ENCODE measurements at places on chromosomes 4 and X.

GRCh38 chr4:94936854-94937253 lies 179.1 kb downstream of the BMPR1B start:
- no peak for DNase-seq

- DNase-seq = no peak
These were observed 71.8 kb downstream of the FUNDC1 start for GRCh38 chrX:44470816-44471215.

DNA sequence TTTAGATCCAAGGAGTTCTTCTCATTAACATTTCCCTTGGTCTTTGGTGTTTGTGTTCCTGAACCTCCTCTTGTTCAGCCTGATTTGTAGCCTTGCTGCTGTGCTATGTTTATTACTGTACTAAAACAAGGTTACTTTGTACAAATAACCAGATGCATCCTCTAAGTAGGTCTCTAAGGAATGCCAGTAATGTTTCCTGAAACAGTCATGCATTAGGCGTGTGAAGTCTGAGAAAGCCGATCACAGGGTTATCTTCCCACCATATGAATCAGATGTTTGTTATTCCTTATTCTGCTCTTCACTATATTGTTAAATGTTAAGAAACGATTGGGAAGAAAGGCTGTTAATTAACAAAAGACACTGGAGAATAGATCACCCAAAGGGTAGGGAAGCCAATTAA lies 66.9 kb downstream of the GALNTL6 start:
- DNase-seq = no peak

DNA sequence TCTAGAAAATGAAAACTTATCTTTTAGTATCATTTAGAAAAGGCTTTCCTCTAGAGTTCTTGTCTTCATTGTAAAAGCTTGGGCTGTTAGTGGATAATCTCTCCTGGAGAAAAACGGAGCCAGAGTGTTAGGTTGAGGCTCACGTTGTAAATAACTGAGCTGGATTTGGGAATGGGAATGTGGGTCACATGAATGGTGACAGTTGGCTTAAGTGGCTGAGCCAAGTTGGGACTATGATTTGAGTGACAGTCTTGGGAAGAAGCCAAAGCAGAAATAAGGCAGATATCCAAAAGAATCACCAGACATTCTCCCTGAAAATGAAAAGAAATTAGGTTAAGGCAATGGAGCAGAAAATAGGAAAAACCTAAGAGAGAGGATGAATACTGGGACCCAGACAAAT lies 33.6 kb upstream of the PDGFC start:
- no peak for DNase-seq

DNA sequence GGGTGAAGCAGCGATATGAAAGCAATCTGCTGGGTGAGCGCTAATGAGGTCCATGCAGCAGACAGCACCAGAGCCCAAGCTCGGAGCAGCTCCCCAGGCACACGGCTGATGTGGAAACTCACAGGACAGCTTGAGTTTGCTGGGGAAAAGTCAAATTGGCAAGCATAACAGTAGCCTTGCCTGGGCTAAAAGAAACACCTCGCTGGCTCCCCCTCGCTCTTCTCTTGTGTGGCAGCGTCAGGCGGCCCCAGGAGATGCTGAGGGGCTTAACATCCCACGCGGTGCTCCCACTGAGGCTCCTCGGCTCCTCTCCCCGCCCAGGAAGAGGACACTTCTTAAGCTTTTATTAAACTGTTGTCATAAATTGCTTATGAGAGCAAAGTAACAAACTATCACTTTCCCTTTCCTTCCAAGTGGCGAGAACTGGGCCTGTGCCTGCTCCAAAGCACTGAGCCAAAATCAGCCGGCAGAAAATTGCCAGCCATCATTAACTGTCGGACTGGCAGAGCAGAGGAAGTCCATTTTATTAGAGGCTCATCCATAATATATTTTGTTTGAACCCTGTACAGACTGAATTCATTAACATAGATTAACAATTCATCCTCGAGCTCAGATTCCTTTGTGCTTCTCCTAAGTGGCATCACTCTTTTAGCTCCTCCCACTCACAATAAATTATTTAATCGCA lies 111.4 kb downstream of the TSPAN5 start:
- DNase-seq = no peak

- no peak for DNase-seq
These were observed 86.3 kb upstream of the CITED1 start for GRCh38 chrX:72392042-72392441.

- DNase-seq = no peak
These were observed 13.8 kb downstream of the TENM3 start for GRCh38 chr4:182257016-182257415.

DNA sequence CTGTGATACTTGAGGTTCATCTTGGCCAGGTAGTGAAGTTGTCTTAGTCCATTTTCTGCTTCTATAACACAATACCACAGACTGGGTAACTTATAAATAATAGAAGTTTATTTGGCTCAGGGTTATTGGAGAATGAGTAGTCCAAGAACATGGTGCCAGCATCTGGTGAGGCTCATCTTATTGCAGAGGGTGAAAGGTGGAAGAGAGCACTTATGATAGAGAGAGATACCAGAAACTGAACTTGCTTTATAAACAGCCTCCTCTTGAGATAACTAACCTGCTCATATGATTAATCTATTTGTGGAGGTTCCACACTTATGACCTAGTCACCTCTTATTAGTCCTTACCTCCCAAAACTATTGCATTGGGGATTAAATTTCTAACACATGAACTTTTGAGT lies 1.6 kb downstream of the C4orf51 start:
- no peak for DNase-seq

- DNase-seq = no peak
These were observed 89.1 kb downstream of the RAPGEF2 start for GRCh38 chr4:159191989-159192388.

- peak; percentile 36 for DNase-seq
These were observed 146.0 kb upstream of the CPEB2 start for GRCh38 chr4:14856062-14856933.

GRCh38 chr4:106096454-106096853 lies 201.2 kb downstream of the NPNT start:
- no peak for DNase-seq

- no peak for DNase-seq
These were observed 100.3 kb upstream of the PDE5A start for GRCh38 chr4:119728692-119729593.

DNA sequence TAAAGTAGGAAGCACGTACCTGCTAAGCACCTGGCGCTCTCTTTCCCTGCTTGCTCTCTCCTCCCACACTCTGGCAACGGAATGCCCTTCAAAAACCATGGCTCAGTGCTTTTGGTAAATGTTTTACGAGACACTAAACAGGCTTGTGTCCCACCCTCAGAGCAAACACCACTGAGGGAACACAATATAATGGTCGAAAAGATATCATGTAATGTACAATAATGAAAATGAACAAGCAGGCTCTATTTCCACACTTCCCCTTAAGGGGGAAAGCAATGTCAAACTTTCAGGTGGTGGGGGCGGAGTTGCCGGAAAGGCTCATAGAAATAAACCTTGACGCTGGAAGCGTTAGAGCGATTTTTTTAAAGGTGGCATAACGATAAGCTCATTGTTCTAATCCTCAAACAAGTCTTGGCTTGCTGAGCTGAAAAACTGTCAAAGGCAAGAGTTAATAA lies 115.1 kb downstream of the RBM47 start:
- DNase-seq = no peak

- no peak for DNase-seq
These were observed 46.2 kb downstream of the NEK1 start for GRCh38 chr4:169566021-169566818.

GRCh38 chr4:40976343-40976742 lies 226.6 kb downstream of the NSUN7 start:
- no peak for DNase-seq

- no peak for DNase-seq
These were observed 1537.8 kb upstream of the PABPC4L start for GRCh38 chr4:135739354-135739753.

DNA sequence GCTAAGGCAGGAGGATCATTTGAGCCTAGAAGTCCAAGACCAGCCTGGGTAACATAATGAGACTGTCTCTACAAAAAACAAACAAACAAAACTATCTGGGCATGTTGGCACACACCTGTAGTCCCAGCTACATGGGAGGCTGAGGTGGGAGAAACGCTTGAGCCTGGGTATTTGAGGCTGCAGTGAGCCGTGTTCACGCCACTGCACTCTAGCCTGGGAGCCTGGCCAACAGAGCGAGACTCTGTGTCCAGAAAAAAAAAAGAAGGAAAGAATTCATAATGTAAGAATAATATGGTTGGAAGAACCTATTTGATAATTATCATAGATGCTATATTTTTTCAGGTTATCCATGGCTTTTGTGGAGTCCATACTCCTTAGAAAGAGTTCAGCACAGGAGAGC lies 26.0 kb upstream of the DCHS2 start:
- DNase-seq = no peak

- DNase-seq = no peak
These were observed 70.8 kb downstream of the PTPN13 start for GRCh38 chr4:86664959-86665358.

GRCh38 chr4:179165000-179165738 lies 1722.9 kb upstream of the AGA start:
- no peak for DNase-seq

GRCh38 chr4:82373486-82373815 lies 340 bp downstream of the HNRNPD start:
- DNase-seq = no peak

DNA sequence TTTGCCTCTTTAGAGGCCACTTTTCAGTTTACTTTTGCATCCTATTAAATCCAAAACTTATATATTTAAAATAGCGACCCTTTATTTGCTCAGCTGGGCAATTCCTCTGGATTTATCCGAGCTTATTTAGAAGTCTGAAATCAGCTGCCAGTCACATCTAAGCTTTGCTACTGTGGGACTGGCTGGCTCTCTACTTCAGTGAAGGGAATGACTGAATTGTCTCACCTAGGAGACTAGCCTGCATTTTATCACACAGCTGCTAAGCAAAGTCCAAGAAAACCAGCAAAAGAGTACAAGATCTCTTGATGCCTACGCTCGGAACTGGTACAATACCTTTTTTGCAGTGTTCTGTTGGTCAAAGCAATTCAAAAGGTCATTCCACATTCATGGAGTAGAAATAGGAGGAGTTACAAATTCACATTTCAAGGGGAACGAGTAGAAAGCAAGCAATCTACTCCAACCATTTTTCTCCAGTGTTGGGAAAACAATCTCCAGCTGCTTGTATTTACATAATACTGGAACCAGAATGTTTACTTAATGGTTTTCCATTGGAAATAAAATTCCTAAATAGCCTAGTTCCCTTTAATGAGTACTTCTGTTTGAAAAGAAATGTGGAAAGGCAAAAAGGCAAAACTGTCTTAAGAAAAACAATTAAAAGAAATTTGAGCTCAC lies 160.2 kb downstream of the MAGEB5 start:
- no peak for DNase-seq

GRCh38 chr4:40734497-40734896 lies 15.3 kb upstream of the NSUN7 start:
- DNase-seq = no peak

DNA sequence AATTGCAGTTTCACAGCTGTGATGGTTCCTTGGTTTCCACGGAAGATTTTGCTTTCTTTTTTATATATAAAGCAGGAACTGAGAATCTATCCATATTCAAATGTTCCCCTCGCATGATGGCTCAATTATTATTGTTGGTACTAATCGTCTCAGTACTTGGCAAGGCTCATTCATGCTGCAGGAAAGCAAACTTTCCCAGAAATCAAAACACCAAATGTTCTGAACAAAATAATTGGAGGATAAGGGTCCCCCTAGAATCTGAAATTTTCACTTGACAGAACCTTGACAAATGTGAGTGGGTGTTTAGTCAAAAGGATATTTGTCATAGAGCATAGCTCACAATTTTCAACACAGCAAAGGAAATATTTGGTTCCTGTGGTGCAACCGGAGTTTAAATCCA lies 1598.6 kb upstream of the PCDH7 start:
- no peak for DNase-seq

DNA sequence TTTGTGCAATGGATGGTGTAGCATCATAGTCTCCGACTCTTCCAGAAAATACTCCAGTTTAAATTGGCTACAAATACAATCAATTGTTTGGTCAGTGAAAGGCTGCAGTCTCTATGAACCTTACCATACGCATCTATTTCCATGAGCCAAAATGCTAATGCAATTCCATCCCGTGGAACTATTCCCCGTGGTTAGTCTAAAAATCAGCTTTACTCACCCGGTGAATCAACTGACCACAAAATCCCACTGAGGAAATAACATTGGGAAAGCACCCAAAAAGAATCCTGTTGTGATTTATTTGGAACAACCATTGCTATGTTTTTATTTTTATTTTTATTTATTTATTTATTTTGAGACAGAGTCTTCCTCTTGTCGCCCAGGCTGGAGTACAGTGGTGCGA lies 87.1 kb downstream of the DHX15 start:
- DNase-seq = no peak

- DNase-seq = no peak
These were observed 71.5 kb downstream of the IRF2 start for GRCh38 chr4:184402740-184403383.

DNA sequence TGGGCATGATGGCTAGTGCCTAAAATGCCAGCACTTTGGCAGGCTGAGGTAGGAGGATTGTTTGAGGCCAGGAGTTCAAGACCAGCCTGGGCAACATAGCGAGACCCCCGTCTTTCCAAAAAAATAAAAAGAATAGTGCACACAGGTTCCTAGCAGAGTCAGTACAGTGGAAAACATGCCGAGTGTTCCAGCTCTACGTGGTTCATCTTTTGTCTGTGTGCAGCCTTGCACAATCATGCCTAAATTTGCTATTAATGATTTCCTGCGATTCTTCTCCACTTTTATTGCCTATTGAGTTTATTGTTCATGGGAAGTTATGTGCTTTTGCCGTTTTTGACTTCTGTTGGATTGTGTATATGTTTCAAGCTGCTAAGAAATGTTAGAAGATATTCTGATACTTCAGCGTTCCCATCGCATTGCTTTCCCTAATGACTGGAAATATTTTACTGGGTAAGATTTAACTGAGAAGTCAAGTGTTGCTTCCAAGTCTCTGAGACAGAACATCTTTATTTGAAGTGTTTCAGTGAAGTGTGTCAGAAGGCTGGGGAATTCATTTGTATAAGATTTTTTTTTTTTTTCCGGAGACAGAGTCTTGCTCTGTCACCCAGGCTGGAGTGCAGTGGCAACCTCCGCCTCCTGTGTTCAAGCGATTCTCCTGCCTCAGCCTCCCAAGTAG lies 11.3 kb downstream of the DOCK11 start:
- DNase-seq = no peak

DNA sequence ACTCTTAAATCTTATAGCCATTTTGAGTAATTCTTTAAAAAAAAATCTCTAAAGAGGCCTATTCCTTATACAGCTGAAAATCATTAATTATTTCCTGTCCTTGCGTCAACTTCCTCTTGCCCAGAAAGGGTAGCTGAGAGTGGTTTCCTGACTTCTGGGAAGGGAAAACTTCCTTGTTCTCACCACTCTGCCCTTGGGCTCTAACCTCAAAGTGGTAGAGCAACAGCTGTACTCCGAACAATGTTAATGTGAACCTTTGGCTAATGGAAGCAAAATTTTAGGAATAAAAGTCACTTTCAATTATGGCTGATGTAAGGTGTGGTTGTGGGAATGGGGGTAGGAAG lies 15.3 kb downstream of the KLHL2 start:
- DNase-seq = no peak

- no peak for DNase-seq
These were observed 86.9 kb downstream of the MBNL3 start for GRCh38 chrX:132401935-132402334.

All from stimulated activated CD4-positive, alpha-beta T cell treated with anti-CD3 and anti-CD28 coated beads, TNF-alpha, amount 100 ng/mL, for 24 hours (primary cell).